ENCODE measurements at places on chromosomes 7 and 10.

GRCh38 chr10:73647211-73647874, 6.1 kb upstream of the MYOZ1 start:
- no peak for DNase-seq

- no peak for DNase-seq
Measured at GRCh38 chr10:50312464-50313437, 61.4 kb upstream of the ASAH2 start.

DNA sequence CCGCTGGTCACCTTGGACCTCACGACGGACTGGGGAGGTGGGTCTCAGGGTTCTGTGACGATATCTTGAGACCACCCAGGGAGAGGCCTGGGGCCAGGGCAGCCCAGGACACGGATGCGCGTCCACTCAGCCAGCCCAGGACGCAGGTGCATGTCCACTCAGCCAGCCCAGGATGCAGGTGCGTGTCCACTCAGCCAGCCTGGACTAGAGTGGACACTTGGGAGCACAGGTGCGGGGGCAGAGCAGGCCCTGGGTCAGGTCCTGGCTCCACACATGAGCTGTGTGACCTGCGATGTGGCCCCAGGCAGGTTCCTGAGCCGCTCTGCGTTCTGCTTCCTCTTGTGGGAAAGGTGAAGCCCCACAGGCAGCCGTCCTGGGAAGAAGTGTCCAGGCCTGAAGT, 22.2 kb downstream of the KNDC1 start:
- no peak for DNase-seq

DNA sequence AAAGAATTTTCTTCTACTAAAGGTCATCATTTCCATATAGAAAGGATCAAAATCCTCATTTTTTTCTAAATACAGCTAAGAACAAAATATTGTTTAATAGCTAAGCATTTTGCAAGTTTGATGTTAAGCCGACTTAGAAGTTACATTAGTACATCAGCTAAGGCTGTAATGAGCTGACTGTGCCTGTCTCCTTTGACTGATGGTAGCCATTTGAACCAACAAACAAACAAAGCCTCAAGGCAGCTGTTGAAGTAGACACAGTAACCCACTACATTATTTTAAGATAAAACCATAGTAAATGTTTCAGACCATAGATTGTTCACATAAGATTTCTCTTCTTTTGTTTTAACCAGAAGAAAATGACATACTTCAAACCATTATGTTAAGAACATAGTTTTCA, 210.9 kb upstream of the VSTM2A start:
- DNase-seq = no peak

DNA sequence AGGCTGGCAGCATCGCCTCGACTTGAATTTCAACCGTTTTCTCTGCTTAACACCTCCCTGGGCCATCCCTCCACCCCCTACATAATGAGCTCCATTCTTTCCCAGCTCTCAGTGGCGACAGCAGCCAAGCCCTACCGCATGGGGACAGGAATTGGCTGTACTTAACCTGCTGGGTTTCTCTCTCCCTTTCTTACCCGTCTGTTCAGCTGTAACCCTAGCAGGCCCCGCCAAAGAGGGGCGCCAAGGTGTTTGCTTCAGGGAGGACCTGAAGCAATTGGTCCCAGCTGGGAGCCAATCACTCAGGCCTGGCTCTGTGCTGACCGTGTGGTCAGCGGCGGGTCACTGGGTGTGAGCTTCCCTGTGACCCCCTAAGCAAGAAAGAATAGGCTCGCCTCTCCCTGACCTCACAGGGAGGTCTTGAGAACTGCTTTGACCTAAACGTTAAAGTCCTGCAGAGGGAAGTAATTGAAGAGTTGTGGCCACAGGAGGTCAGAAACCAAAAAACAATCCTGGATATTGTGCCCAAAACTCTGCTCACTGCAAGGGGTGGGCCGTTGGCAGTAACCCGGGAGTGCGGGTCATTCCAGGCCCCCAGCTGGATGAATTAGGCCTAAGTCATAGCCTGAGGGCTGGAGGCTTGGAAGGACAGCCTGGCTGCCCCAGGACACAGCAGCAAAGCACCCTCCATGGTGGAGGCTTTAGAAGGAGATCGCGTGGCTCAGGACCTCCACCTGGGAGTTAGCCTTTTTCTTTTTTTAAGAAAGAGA, 114.6 kb downstream of the ITIH5 start:
- no peak for DNase-seq

- no peak for DNase-seq
Measured at GRCh38 chr7:154409703-154410311, 357.6 kb downstream of the DPP6 start.
